ENCODE measurements at places on chromosomes 5 and 9.

DNA sequence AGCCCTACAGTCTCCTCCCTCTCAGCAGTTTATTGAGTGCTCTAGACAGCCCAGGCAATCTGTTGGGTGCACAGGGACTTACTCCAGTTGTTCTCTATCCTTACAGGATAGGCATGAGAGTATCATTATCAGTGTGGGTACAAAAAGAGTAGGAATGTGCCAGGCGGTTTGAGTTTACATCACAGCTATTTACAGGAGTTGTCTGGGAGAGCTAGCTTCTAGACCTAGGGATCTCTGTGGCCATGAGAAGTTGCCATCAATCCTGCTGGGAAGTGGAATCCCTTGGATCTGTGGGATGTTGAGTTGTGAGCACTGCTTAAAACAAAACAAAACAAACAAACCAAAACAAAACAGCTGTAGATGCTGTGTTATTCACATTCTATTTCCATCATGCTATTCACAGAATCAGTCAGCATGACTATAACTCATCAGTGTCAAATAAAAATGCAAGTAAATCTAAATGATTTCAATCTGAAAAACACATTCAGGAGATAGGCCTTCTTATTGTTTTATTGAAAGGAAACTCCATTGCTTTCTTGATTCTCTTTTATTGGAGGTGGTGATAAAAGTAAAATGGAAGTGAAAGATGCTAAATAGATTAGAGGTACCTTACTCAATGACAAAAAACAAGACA is 552.4 kb upstream of the ZNF608 start:
- DNase-seq: no peak

GRCh38 chr5:134937526-134937925 is 30.2 kb upstream of the CATSPER3 start:
- no peak for DNase-seq

DNA sequence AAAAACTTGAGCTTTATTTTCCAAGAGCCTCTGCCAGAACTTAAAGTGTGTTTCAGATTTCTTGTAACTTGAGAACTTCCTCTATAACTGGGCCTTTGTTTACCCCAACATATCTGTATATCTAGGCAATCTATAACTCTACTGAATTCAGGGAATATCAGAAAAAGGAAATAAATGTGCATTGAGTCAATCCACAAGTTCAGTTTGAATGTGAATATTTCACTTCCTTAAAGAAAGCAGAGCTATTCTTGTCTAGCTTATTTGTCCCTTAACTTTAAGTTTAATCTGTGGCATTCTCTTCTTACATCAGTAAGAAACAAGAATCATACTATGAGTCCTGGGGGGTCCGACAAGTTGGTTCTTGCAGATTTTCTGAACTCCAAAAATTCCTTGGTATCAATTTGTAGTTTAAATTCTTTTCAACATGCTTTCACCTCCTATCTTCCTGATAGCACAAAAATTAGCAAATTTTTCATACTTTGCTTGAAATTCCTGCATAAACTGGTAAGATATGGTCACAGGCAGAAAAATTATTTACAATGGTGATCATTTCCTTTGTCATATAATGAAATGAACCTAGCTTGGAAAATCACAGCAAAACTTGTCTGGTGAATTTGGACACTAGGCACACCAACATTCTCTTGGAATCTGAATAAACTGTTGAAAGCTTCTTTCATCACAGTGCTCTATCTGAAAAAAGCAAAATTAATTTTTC is 19.8 kb upstream of the ITGA1 start:
- no peak for DNase-seq

- no peak for DNase-seq
Observed at GRCh38 chr5:154898210-154898609, 39.8 kb downstream of the CNOT8 start.

- peak; percentile 7 for DNase-seq
Observed at GRCh38 chr9:91395106-91395552, 28.5 kb downstream of the NFIL3 start.

DNA sequence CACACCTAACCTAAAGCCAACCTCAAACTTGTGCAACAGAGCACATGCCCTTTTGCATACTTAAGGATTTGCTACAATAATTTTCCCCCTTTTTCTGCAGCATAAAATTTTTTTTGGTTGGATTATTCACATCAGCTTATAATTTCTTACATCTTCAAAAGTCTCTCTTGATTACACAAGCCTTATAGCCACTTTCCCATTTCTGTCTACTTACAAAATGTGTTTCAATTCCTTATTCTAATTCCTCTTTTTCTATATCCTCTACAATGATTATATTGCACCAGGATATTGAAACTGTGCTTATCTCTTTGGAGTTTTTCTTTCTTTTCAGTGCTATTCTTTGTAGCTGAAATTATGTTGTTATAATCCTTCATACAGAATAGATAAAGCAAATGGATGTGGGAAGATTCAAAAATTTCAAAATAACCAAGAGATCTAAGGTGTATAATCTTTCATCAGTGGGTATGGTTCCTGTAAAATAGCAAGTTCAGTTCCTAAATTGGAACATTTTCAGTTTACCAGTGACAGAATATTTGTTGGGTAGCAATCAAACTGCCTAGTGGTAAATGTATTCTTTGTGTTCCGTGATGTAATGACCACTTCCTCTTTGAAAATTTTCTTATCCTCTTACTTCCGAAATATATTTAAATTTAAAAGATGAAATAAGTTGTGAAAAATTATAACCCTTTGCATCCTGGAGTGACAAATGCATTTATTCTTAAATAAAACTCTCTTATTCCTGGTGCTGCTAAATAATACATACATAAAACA is 386.8 kb upstream of the CHD1 start:
- DNase-seq: no peak

- no peak for DNase-seq
Observed at GRCh38 chr5:130078661-130079060, 174.4 kb downstream of the CHSY3 start.

GRCh38 chr5:5705010-5705409 is 282.5 kb downstream of the ICE1 start:
- no peak for DNase-seq

DNA sequence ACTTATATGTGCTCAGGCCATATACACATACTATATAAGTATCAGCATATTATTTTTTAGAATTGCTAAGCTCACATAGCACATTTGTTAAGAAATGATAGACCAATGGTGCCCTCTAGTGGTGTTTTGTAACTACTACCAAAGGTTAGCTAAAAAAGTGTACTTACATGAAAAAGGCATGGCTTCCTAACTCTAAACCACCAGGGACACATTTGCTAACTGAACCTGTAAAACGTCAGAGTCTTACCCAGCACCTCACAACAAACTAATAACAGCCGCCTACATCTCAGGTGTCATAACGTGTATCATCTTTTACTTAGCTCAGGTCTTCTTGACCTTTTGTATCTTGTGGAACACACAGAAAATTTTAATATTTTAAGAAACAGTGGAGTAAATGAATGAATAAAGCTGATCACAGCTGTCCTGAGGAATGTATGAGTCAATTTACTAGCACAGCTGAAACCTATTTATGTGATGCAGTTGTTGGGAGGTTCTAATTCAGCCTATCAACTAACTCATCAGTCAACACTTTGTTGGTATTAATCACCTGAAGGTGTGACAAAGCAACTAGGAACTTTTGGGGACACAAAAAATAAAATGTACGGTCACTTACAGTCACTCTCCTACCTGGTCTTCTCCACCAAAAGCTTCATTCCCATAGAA is 72.9 kb downstream of the BAAT start:
- no peak for DNase-seq

- DNase-seq: no peak
Observed at GRCh38 chr9:81035601-81036000, 653.7 kb downstream of the TLE1 start.

DNA sequence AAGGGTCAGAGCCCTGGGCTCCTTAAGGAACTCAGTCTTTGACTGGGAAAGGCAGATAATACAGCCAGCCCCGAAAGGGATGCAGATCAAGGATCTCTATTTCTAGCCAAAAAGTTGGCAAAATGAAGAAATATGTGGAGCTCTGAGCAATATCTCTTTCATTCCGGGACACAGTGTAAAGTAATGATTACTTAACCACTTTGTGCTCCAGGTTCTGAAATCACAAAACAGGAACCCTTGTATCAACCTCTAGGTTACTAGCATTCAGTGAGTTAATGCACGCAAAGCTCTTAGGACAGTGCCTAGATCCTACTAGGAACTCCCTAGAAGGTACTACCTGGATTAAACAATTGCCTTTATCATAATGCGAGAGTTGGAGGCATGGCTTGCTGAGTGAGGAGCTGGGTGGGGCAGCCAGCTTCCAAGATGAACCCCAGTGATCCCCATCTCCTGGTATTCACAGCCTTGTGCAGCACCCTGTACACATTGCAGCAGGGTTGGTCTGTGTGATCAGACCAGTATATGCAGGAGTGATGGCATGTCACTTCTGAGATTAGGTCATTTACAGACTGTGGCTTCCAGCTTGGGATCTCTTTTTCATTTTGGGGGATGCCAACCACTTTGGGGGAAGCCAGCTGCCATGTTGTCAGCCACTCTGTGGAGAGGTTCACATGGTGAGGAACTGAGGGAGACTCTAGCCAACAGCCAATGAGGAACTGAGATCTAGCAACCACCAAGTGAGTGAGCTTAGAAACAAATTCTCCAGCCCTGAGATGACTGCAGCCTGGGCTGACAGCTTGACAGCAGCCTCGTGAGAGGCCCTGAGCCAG is 103.1 kb upstream of the SLC44A1 start:
- no peak for DNase-seq

DNA sequence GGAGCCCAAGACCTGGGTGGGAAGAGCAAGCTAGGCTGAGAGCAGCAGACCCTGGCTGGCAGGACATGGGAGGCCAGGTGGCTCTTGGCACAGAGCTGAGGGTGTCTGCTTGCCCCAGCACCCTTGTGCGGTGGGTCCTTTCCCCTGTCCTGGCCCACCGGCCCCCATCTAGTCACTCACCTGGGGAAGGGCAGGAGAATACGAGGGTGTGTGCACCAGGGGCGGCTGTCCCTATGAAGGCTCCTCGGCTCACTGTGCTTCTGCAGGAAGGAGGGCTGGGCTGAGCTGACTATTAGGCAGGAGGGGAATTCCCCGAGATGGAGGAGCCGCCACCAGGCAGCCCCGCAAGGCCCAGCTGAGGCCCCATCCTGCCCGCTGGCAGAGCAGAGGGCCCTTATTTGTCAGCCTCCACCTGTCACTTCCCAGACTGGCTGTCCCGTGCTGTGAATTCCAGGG is 6.1 kb upstream of the TNIP1 start:
- DNase-seq: peak; percentile 71

DNA sequence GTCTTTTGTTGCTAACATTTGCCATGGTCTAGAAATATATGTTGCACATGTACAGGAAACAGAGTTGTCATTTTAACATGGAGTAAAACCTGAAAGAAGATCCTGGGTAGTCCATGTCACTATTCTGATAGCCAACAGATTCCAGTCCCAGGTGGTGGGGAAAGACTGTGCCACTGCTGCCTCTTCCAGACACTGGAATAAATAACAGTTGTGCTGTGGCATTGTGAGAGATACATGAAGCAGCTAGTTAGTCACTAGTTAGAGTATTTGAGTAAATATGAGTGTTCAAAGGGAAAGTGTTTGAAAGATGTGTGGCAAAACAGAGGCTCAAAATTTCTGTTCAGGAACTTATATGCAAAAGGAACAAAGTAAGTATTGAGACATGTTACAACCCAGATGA is 1408.3 kb downstream of the EFNA5 start:
- DNase-seq: no peak

DNA sequence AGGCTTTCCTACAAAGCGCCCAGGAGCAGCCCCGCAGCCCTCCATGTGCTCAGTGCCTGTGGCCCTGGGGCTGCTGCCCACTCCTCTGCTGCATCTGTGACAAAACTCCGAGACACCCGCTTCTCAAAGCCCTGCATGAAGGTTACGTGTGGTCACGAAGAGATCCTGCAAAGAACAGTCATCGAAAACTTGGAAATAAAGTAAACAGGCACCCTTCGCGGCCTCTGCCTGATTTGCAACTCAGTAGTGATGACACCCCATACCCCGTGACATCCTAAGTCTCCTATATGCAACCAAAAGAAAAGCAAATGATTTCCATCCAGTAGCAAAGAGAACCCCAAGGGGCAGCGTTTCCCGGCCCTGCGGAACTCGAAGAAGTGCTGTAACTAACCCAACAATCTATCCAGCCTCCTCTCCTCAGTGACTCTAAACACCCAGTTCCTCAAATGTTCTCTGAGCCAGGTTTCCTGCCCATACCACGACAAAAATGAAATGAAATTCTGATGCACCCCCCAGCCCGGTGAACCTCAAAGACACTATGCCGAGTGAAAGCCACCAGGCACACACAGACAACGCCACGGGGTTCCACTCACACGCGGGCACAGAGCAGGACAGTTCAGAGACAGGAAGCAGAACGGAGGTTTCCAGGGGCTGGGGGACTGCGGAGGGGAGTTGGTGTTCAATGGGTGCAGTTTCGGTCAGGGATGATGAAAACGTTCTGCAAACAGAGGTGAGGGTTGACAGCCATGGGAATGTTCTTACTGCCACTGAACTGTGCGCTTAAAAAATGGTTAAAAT is 19.0 kb downstream of the NACC2 start:
- no peak for DNase-seq

DNA sequence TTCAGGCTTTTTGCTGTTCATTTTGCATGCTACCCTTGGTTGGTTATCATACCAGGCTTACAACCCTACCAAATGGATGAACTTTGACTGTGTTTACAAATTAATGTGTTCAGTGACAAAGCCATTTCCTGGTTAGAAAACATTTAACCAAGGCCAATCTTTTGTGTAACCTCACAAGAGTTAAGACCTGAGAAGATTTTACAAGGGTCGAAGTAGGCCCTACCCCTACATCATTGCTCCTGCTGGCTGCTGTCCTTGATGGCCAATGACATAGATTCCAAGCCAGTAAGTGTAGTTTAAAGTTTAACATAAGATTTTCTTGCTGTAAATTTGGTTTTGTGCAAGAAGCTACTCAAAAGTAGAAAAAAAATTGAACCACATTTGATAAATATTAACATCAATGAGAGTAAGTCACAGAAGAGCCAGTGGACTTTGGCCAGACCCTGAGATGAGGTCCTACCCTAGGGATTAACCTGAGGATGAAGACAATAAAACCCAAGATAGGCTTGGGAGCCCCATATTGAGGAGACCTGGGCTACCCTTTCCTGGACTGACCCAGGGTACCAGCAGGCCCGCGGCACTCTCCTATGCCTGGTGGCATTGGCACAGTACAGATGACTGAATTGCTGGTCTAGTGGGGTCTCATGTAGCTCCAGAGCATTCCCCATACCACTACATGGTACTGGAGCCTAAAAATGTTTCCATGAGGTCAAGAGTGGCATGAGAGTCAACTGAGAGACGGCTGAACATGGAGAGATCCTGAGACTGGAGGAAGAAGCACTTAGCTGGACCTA is 8.3 kb downstream of the C1QTNF3 start:
- DNase-seq: no peak

- no peak for DNase-seq
Observed at GRCh38 chr5:29197631-29198454, 1995.6 kb upstream of the CDH6 start.

DNA sequence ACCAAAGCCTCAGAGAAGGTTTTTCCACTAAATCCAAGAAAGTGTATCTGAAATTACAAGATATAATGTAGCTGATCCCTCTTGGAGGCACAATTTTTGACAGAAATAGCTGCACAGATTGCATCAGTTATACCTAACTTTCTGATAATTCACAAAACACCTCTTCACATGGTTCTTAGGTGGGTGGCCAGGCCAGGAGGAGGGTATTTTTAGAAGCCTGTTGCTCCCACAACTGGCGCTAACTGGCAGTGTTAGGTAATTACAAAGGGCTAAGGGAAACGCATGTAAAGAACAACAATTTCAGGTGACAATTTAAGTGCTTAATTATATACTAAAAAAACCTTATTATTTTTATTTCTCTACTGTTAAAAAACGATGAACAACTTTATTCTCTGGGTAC is 247.9 kb downstream of the BNC2 start:
- DNase-seq: no peak
